Tibial nerve (tissue), 4 donors: ENCODE measurements at places on chromosomes 6 and 20.

DNA sequence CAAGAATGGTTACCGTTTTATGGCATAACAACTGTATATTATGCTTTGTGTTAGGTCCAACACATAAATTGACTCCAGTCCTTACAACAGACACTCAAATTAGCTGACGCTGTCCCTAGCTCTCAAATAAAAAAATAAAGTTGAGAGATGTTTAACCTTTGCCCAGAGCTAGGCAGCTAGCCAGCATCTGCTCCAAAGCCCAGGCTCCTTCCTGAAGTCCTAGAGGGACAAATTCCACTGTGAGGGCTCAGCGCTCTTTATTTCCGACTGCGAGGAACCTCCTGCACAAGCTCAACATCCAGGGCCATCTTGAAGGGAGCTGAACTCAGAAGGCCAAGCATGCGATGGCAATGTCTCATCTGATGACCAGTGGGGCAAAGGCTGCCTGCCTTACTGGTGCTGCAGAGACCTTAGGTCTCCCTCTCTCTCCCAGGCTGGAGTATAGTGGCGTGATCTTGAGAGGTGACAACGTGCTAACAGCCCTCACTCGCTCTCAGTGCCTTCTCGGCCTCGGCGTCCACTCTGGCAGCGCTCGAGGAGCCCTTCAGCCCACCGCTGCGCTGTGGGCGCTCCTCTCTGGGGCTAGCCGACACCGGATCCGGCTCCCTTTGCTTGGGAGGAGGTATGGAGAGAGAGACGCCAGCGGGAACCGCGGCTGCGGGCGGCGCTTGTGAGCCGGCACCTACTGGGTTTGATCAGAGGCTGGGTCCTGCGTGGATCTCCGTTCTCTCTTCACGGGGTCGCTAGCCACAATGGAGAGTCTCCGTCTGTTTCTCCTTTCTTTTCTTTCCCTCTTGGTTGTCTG, 24.7 kb upstream of the GFOD1 start:
- H3K4me3 ChIP-seq: no peak overlapping the region
- no peak for DNase-seq
- no peaks in the 10 kb centered on the region for H3K36me3 ChIP-seq
- no peaks in the 10 kb centered on the region for H3K27me3 ChIP-seq
- no peak overlapping the region for H3K27ac ChIP-seq

GRCh38 chr20:11469795-11470435, 447.8 kb upstream of the BTBD3 start:
- no peak for DNase-seq
- H3K27ac ChIP-seq: no peak overlapping the region
- H3K4me1 ChIP-seq: no peaks in the 10 kb centered on the region
- no peak overlapping the region for H3K4me3 ChIP-seq
- no peaks in the 10 kb centered on the region for H3K36me3 ChIP-seq

DNA sequence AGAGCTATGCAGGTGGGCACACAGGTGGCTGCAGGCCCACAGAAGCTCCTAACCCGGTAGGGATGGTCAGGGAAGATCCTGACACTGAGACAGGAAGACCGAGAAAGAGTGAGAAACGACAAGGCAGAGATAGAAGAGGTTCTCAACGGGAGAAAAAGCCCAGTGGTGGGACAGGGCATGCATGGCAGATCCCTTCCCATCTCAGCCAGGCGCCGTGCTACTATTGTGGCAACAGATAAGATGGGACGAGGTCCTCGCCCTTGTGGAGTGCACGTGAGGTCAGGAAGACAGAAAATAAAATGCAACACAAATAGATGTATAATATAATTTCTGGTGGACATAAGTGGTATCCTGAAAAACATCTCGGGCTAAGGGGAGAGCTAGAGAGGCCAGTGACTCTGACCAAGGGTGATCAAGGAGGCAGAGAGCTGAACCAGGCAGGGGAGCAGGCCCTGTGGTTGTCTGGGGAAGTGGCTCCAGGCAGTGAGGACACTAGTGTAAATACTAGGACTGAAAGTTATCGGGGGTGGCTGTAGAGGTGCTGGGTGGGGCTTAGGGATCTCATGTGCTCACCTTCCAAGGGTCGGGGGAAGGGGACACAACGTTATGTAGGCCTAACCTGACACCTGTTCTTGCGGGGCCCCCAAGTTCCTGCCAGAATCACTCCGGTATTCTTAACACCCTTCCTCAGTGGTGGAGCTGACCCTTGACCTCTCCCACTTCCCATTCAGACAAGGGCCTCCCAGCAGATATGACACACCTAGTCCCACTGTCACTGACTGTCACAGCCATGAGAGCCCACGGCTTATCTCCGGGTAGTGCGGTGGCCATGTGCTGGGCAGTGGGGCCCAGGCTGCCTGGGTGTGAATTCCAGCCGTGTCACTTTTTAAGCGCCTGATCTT, 1.0 kb downstream of the SRXN1 start:
- H3K27ac ChIP-seq: peak overlapping the region; percentile 85
- DNase-seq: no peak
- no peaks in the 10 kb centered on the region for H3K4me1 ChIP-seq
- H3K36me3 ChIP-seq: peaks cover 2% of the 10 kb centered on the region

DNA sequence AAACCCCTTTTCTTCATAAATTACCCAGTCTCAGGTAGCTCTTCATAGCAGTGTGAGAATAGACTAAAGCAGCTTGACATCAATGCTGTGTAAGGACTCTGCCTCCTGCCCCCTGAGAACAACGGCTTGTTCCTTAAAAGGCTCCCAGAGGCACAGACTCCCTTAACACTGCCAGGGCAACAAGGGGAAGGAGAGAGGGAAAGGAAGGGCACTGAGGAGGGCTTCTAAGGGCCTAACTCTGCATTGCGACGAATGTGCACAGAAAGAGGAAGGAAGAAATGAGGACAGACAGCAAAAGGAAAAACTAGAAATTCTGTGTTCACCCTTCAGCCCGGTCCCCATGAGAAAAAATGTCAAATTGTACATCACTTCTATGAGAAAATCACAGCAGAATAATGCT, 74.0 kb downstream of the AGPAT4 start:
- H3K27me3 ChIP-seq: no peaks in the 10 kb centered on the region
- no peaks in the 10 kb centered on the region for H3K4me1 ChIP-seq
- H3K4me3 ChIP-seq: no peak overlapping the region

GRCh38 chr20:54525916-54526590, 50.7 kb downstream of the DOK5 start:
- no peaks in the 10 kb centered on the region for H3K4me1 ChIP-seq
- H3K36me3 ChIP-seq: no peaks in the 10 kb centered on the region
- H3K4me3 ChIP-seq: no peak overlapping the region
- no peak for DNase-seq

DNA sequence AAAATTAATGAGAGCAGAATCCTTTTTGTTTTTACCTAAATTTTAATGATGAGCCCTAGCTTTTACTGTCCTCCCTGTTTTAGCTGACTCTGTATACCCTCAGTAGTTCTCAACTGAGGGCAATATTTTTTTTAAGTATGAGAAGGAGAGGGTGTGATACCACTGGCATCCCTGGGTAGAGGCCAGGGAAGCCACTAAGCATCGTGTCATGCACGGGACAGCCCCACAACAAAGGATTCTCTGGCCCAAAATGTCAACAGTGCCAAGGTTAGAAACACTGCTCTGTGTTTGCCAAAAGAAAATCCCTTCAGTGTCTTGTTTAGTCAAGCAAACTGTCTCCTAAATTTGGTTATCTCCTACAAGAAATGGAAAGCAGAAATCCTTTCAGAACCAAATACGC, 210.4 kb downstream of the KCNQ5 start:
- DNase-seq: no peak
- no peak overlapping the region for H3K4me3 ChIP-seq
- H3K36me3 ChIP-seq: no peaks in the 10 kb centered on the region
- no peaks in the 10 kb centered on the region for H3K27me3 ChIP-seq
- H3K27ac ChIP-seq: no peak overlapping the region
- no peaks in the 10 kb centered on the region for H3K4me1 ChIP-seq

- no peak for DNase-seq
- no peaks in the 10 kb centered on the region for H3K4me1 ChIP-seq
- no peak overlapping the region for H3K27ac ChIP-seq
- H3K4me3 ChIP-seq: no peak overlapping the region
- H3K27me3 ChIP-seq: no peaks in the 10 kb centered on the region
These were observed 206.1 kb upstream of the SASH1 start for GRCh38 chr6:148136586-148136985.

- H3K27ac ChIP-seq: no peak overlapping the region
- no peak for DNase-seq
- no peak overlapping the region for H3K4me3 ChIP-seq
- no peaks in the 10 kb centered on the region for H3K27me3 ChIP-seq
These were observed 15.8 kb upstream of the FBXO9 start for GRCh38 chr6:53049415-53049814.

- peaks cover 18% of the 10 kb centered on the region for H3K4me1 ChIP-seq
- peak overlapping the region; percentile 91 for H3K4me3 ChIP-seq
- no peak for DNase-seq
These were observed 1.3 kb downstream of the VEGFA start for GRCh38 chr6:43771210-43771857.

- H3K4me3 ChIP-seq: no peak overlapping the region
- H3K27me3 ChIP-seq: no peaks in the 10 kb centered on the region
- no peak overlapping the region for H3K27ac ChIP-seq
- no peaks in the 10 kb centered on the region for H3K4me1 ChIP-seq
- no peaks in the 10 kb centered on the region for H3K36me3 ChIP-seq
- no peak for DNase-seq
These were observed 55.9 kb downstream of the KCNQ5 start for GRCh38 chr6:72677740-72678139.

GRCh38 chr6:169188475-169188874, 65.2 kb downstream of the THBS2 start:
- H3K4me3 ChIP-seq: no peak overlapping the region
- H3K27ac ChIP-seq: peak overlapping the region; percentile 58
- DNase-seq: no peak
- H3K36me3 ChIP-seq: no peaks in the 10 kb centered on the region

DNA sequence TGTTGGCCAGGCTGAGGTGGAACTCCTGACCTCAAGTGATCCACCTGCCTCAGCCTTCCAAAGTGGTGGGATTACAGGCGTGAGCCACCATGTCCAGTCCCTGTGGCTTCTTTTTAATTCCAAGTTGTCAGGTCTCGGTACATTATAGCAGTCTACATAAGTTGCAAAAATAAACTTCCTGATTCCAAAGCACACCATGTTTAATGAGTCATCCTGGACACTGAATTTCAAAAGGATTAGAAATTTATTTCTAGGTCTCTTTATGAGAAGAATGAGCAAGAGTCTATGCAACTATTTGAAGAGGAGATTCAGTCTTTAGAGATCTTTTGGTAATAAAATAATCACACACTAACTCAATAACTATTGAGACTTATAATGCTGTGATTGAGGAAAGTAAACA, 63.9 kb upstream of the MCHR2 start:
- no peak overlapping the region for H3K4me3 ChIP-seq
- H3K4me1 ChIP-seq: no peaks in the 10 kb centered on the region
- H3K27ac ChIP-seq: no peak overlapping the region
- no peak for DNase-seq
- H3K27me3 ChIP-seq: no peaks in the 10 kb centered on the region

DNA sequence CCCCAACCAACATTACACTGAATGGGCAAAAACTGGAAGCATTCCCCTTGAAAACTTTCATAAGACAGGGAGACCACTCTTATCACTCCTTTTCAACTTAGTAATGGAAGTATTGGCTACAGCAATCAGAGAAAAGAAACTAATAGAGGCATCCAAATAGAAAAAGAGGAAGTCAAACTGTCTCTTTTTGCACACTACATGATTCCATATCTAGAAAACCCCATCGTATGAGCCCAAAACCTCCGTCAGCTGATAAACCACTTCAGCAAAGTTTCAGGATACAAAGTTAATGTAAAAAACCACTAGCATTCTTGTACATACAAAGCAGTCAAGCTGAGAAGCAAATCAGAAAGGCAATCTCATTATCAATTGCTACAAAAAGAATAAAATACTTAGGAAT, 580.4 kb upstream of the PTCHD4 start:
- no peaks in the 10 kb centered on the region for H3K36me3 ChIP-seq
- no peaks in the 10 kb centered on the region for H3K4me1 ChIP-seq
- no peak for DNase-seq
- no peak overlapping the region for H3K27ac ChIP-seq

DNA sequence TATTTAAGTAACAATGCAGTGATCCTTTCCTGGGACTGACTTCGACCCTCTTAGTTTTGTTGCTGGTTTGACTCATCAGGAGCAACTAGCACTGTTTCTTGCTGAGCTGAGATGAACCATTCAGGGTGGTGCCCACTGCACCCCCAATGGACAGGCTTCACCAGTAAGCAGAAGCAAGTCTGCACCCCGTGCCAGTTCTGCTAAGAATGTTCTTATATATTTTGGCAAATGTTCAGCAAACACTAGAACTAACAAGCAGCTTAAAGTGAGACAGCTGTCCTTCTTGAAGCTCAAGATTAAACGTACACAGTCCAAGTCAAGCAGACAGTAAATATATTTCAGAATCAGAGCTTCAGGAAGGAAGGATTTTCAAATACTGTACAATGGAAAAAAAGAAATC, 561.3 kb upstream of the CDH4 start:
- no peak overlapping the region for H3K27ac ChIP-seq
- no peaks in the 10 kb centered on the region for H3K36me3 ChIP-seq
- no peak overlapping the region for H3K4me3 ChIP-seq
- DNase-seq: no peak

GRCh38 chr6:162887981-162888689, 160.4 kb downstream of the PACRG start:
- H3K4me1 ChIP-seq: no peaks in the 10 kb centered on the region
- no peaks in the 10 kb centered on the region for H3K27me3 ChIP-seq
- no peak for DNase-seq
- no peaks in the 10 kb centered on the region for H3K36me3 ChIP-seq

DNA sequence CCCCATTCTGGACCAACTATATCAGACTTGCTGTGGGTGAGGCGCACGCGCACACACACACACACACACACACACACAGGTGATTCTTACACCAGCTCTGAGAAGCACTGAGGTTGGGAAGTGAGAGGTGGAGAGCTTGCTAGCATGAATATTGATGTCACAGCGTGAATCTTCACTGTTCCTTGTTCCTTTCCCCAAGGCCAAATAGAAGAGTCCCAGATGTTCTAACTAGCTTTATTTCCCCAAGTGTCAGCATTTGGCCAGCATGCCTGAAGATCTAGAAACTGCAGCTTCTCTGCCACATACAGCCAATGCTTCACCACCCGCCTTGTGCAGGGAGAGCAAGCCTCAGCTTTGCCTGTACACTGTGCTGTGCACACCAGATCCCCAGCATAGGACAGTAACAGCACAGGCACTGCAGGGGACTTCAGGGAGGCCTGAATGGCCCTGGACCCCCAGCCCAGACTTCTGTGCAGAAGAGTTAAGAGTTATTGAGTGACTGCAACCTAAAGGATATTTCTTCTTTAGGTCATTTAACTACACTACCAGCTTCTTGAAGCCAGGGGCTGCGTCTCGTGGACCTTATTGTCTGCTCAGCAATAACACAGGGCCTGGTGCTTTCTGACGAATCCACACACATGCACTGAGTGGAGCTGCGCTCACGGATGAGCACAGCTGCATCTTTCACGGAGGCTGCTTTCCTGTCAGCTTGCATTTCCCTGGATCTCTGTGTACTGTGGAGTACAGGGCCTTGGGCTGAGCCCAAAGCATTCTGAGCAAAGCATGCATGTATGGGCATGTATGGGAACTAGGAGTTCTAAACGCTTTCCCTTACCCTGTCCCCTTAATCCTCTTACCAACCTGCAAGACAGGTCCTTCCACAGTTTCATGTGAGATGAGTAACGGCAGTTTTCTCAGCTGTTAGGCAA, 13.9 kb upstream of the CD93 start:
- H3K36me3 ChIP-seq: no peaks in the 10 kb centered on the region
- H3K4me3 ChIP-seq: no peak overlapping the region
- H3K27me3 ChIP-seq: no peaks in the 10 kb centered on the region
- H3K27ac ChIP-seq: no peak overlapping the region
- no peaks in the 10 kb centered on the region for H3K4me1 ChIP-seq
- DNase-seq: no peak
